Endothelial cell of umbilical vein (primary cell): ENCODE measurements at places on chromosomes 13 and 19. TPM values are rescaled to one million over a fixed set of nuclear protein-coding genes. Genes with fewer than 3 reads are reported as not detected.

DNA sequence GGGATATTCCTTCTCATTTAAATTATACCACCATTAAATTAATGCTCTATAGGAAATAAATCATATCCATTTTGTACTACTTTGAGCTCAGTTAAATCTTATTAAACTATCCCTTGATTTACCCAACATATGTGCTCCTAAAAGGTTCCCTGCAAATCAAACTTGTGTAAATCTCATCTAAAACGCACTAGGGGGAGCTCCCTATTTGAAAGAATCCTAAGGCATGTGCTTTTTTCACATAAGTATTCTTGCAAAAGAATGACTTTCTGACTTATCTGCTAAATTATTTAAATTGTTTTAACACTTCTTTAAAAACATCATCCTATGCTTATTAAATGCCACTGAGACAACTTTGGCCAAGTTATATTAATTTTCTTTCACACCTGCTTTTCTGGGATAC is 7.9 kb downstream of the INTS6 start:
- peaks cover 12% of the 10 kb centered on the region for H3K36me3 ChIP-seq
- H3K27ac ChIP-seq: no peak overlapping the region
- peak; percentile 11 for DNase-seq
- H3K4me1 ChIP-seq: no peaks in the 10 kb centered on the region

DNA sequence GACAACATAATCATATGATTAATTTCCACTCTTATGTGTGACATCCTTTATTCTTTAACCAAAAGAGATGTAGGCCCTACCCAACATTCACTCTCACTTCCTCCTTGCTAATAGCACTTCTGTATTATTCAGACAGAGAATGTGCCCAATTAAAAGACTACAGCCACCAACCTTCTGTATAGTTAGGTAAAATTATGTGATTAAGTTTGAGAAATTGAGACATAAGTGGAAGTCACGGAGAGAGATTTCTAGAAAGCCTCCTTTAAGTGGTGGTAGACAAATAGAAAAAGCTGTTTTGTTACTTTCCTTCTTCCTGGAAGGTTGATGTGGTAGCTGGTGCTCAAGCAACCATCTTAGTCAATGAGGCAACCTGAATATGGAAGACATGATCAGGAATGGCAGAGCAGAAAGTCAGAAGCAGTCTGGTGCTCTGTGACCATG is 14.8 kb downstream of the EPSTI1 start:
- H3K27ac ChIP-seq: no peak overlapping the region
- no peaks in the 10 kb centered on the region for H3K27me3 ChIP-seq
- H3K36me3 ChIP-seq: no peaks in the 10 kb centered on the region
- no peaks in the 10 kb centered on the region for H3K4me1 ChIP-seq
- no peak for DNase-seq

Gene CGB8
- total RNA-seq: not detected in 2 replicates

Gene HSPH1
- total RNA-seq: 98.1 and 124 TPM in 2 replicates

- H3K27me3 ChIP-seq: no peaks in the 10 kb centered on the region
- DNase-seq: no peak
- no peak overlapping the region for H3K27ac ChIP-seq
- no peaks in the 10 kb centered on the region for H3K36me3 ChIP-seq
Measured at GRCh38 chr13:32086366-32086765, 54.8 kb downstream of the FRY start.

Gene STK11
- total RNA-seq: 67.1 and 75.4 TPM in 2 replicates

DNA sequence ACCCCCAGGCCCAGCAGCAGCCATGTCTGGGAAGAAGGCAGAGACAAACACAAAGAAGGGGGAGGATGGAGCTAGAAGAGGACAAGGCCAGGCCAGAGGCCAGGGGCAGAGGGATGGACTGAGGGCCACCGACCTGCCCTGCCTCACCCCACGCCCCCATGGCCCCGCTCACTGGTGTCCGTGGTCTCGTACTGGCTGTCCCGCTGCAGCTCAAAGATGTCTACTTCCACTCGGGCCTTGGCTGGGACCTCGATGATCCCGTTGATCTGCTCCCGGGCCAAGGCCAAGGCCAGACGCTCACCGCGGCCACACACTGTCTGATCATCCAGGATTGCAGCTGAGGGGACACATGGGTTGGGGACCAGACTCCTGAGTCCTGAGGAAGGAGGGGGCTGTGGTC is 5.0 kb downstream of the GRIK5 start:
- H3K36me3 ChIP-seq: no peaks in the 10 kb centered on the region
- no peaks in the 10 kb centered on the region for H3K4me1 ChIP-seq
- no peak overlapping the region for H3K4me3 ChIP-seq
- H3K27ac ChIP-seq: no peak overlapping the region
- no peak for DNase-seq

DNA sequence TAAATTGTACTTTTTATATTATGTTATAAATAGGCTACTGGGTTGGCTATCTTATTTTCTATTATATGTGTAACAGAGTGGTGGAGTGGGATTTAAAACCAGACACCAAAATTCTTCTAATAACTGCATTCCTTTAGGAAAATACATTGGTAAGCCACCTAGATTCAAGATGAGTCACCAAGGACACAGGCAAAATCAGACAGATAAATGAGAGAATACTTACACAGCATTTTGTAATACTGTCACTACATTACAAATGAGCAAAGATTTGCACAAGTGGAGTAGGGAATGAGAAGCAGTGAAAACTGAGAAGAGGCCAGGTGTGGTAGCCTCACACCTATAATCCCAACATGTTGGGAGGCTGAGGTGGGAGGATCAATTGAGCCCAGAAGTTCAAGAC is 6.2 kb upstream of the SPART start:
- no peaks in the 10 kb centered on the region for H3K4me1 ChIP-seq
- no peak overlapping the region for H3K4me3 ChIP-seq
- no peak for DNase-seq

GRCh38 chr13:106541826-106542225 is 6.4 kb upstream of the EFNB2 start:
- H3K4me3 ChIP-seq: no peak overlapping the region
- peaks cover 22% of the 10 kb centered on the region for H3K4me1 ChIP-seq
- no peak overlapping the region for H3K27ac ChIP-seq
- no peak for DNase-seq
- no peaks in the 10 kb centered on the region for H3K27me3 ChIP-seq
- peaks cover 13% of the 10 kb centered on the region for H3K36me3 ChIP-seq
